Cortex of kidney (tissue), 1 donor: ENCODE measurements at places on chromosomes 5 and 9.

GRCh38 chr5:68303038-68303738 is 87.6 kb downstream of the PIK3R1 start:
- DNase-seq: no peak

GRCh38 chr9:110125763-110126351 is 82.1 kb downstream of the C9orf152 start:
- no peak for DNase-seq

DNA sequence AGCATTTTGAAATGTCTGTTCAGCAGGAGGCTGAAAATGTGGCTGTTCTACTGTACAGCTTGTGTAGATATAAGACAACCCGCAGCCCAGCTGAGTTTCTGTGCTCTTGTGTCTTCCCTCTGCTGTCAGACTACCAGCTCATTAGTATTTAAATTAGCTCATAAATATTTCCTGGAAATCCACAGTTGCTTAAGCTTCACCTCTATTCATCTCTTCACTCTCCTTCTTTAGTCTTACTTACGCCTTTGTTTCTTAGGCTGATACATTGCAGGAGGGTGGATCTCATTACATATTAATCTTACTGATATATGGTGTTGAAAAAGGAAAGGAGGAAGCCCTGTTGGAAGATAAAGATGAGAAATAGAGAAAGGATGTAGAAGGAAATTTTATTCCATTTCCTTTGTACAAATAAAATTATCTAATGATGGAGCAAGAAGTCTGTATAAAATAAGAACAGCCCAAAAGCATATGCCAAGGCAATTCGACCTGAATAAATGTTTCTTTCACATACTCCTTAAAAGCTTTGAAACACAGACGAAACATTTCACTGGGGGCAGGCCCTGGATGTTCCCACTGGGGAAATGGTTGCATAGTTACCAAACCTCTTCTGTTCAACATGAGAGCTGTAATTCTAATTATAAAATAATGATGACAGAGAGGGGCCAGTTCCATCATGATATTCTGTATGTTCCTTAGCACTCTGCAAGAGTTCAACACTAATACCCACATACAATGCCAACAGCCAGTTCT is 111.8 kb upstream of the APC start:
- DNase-seq: no peak

GRCh38 chr5:179816796-179817469 is 3.8 kb upstream of the SQSTM1 start:
- DNase-seq: no peak

DNA sequence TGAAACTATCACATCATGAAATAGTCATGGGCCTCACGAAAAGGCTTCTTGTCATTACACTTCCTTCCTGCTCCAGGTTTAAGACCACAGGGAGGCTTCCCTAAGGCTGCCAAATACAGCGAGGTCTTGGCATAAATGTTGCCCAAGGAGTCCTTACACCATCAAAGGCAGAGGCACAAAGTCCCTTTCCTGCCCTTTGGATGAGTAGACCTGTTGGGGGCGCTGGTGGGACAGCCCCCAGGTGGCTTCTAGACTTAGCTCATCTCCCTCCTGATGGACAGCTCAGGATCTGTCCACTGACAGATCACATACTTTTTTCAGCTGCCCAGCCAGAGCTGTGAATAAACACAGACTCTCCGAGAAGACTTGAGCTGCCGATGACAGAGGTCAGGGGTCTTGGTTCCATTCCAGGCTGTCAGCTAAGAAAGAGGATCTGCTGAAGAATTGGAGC is 15.5 kb upstream of the MEGF9 start:
- no peak for DNase-seq

- no peak for DNase-seq
These were observed 71.6 kb upstream of the C6 start for GRCh38 chr5:41284938-41285337.

- DNase-seq: no peak
These were observed 26.8 kb upstream of the LURAP1L start for GRCh38 chr9:12748016-12748415.

DNA sequence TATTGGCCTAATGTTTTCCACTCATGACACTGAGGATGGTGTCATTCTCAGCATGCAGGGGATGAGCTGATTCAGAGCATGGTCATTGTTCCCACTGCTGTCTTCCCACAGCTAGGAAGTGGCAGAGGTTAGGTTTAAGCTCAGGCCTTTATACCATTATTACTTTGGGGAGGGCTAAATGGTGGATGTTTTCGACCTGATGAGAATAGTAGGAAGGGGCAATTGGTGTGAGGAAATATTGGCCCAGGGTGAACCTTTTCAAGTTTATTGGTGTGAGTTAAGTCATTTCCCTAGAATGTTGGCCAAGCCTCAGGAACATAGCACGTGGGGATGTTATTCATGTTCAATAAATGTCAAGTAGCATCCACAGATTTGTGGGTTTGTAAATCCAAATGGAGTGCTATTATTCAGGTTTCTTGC is 59.6 kb downstream of the ARHGAP26 start:
- DNase-seq: no peak
